ENCODE measurements at places on chromosomes 12 and 14.

DNA sequence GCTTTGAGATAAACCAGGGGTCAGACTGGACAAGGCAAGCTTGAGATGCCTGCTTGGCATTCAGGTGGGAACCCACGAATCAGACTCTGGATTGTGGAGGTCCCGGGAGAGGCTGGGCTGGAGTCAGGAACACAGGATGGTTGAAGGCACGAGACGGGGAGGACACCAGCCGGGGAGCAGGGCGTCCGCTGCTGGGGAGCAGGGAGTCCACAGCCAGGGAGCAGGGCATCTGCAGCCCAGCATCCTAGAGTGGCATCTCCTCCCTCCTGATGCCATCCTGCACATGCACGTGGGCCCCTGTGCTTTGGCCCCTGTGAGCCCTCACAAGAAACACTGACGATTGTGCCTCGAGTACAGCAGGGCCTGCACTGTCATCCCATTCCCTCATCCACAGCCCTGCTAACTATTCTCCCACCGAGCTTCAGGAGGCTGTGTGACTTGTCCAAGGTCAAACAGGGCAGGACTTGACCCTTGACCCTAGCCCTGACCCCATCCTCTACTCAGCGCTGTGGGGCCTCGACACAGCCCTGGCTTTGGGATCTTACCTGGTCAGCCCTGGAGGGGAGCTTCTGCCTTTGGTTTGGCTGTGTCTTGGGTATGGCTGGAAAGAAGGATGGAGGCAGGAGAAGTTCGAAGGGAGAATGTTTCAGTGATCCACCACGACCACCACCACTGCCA lies 45.1 kb downstream of the CFAP251 start:
- no peak for DNase-seq

DNA sequence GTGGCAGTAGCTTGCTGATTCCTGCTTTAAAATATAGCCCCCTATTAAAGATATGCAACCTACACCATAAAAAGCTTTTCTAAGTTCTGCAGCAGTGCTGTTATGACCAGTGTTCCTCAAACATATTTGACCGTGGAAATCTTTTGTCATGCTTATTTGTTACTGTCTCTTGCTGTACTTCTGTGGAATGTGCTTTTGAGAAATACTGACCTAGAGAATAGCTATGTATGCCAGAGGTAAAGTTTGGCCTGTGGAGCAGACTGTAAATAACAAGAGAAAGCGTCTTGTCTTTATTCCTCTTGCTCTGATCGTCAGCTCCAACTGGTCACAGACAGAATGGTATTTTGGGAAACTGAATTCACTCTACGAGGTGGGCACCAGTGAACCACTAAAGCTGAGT lies 239.0 kb downstream of the FBXL14 start:
- DNase-seq: no peak

GRCh38 chr12:1640328-1641234 lies 11.6 kb downstream of the WNT5B start:
- no peak for DNase-seq

GRCh38 chr12:96687719-96688118 lies 198.3 kb downstream of the CFAP54 start:
- DNase-seq: no peak

DNA sequence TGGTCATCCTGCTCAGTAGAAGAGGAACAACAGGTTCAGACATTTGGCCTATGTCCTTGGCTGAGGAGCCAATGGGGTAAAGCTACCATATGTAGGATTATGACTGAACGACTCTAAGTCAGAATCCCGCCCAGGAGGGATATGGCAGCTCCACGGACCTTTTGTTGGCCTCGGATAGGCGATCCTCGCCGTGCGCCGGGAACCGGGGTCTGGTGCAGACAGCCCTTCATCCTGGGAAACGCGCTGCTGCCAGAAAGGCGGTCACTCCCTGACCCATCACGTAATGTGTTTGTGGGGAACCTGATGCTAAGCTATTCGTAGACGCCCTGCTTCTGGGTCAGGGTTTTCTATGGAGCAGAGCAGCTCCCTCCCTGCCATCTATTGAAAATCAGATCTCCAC lies 178.9 kb upstream of the ALG10B start:
- no peak for DNase-seq

DNA sequence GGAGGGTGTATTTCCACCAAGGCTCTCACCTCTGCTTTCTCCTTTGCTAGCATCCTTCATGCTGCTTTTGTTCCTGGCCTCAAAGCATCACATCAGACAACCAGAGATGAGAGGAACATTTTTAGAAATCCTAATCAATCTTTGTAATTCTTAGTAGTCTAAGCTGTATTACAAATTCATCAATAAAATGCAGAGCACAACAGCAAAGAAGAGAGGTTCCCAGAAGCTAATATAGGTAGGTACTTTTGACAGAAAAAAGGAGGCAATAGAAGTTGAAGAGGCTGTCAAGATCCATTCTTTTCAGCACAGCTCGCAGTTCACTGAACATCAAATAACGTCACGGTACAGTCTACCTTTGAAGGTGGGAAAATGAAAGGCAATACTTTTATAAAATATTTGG lies 265.2 kb upstream of the SYT1 start:
- no peak for DNase-seq

- DNase-seq: no peak
Measured at GRCh38 chr14:85766295-85766694, 236.4 kb downstream of the FLRT2 start.

DNA sequence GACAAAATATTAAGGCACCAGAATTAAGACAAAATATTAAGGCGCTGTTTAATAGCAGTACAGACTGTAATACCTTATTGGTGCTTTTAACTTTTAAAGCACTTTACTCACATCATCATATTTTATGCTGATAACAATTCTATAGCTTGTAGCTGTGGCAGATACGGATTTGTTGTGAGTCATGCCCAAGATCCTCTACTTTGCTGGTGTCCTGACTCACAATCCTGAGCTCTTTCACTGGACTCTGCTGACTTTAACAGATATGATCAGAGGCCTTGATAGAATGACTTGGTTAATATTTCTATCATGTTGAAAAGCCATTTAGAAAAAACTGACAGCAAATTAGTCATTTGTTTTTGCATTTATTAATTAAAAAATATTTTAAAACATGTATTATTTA lies 99.0 kb upstream of the PKP2 start:
- DNase-seq: no peak

GRCh38 chr12:20520532-20520931 lies 152.2 kb downstream of the PDE3A start:
- no peak for DNase-seq

- DNase-seq: no peak
Measured at GRCh38 chr12:4203772-4204376, 69.7 kb upstream of the CCND2 start.

GRCh38 chr12:90124289-90124688 lies 415.7 kb upstream of the ATP2B1 start:
- DNase-seq: no peak

- no peak for DNase-seq
Measured at GRCh38 chr14:36320897-36321381, 502 bp upstream of the MBIP start.

DNA sequence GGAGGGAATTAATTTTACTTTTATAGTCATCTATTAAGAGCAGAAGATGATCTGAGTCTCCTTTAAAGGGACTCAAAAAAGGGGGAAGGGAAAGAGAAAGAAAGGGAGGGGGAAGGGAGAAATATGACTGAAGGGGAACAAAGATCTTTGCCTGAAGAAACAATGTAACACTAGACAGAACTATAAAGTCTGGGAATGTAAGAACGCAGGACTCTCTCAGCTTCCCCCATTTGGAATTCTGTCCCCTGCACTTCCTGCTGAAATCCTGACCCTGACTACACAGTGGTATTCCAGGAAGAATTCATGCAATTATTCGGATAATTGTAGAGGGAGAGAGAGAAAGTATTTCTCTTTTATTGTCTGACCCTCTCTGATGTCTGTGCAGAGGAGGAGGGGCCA lies 8.6 kb upstream of the HOXC11 start:
- DNase-seq: no peak

- peak; percentile 65 for DNase-seq
Measured at GRCh38 chr12:7108796-7109571, at the start of gene C1RL. C1RL (minus strand) TSS chr12:7109214; CDS start chr12:7109180, 34 bp downstream.

GRCh38 chr14:74685056-74685455 lies 27.8 kb downstream of the AREL1 start:
- DNase-seq: no peak

DNA sequence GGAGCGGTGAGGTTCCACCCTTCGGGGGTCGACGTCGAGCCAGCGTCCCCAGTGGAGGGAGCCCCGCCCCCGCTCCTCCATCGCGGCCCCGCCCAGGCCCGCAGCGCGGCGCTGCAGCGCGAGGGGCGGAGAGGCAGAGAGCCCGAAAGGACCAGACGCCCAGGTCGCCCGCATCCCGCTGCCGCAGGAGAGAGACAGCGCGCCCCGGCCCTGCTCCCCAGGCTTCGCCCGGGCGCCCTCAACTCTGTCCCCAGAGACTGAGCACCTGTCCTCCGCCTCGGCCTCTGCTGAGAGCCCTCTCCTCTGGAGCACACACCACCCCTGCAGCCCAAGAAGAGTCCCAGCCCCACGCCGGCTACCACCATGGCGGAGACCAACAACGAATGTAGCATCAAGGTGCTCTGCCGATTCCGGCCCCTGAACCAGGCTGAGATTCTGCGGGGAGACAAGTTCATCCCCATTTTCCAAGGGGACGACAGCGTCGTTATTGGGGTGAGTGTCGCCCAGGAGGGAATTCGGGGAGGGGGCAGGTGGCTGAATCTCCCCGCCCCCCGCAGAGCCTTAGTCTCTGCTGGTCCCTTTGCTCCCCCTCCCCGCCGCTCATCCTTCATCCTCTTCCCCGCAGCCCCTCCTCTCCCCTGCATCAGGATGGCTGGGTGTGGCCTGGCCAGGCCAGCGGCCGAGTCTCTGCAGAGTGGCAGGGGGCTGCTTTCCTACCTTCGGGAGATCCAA lies at the start of gene KIF5A:
KIF5A (plus strand) TSS at position 136 of the 732 bp plus-strand sequence; CDS start at position 364, 228 bp downstream.
- peak; percentile 25 for DNase-seq

DNA sequence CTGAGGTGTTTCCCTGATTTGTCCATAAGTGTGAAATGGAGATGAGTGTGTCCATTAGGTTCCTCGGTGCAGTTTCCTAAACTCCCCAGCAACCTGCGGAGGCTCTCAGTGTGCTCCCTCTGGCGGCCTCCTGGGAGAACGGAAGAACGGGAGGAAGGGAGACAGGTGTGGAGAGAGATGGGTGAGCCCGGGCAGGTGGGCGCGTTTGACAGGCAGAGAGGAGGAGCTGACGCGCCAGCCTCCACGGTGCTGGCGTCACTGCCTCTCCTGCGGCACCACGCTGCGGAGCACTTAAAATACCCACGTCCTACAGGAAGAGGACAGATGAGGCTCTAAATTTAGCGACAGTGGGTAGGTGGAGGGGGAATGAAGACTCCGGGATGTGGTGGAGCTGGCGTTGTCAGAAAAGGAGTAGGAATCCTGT lies 26.8 kb upstream of the PEX5 start:
- peak; percentile 8 for DNase-seq

Measured in stimulated activated CD4-positive, alpha-beta T cell treated with anti-CD3 and anti-CD28 coated beads, TNF-alpha, amount 100 ng/mL, for 48 hours (primary cell).